Esophagus squamous epithelium (tissue), 5 donors: ENCODE measurements at places on chromosomes 11 and 22. TPM values are rescaled to one million over a fixed set of nuclear protein-coding genes. Genes with fewer than 3 reads are reported as not detected.

DNA sequence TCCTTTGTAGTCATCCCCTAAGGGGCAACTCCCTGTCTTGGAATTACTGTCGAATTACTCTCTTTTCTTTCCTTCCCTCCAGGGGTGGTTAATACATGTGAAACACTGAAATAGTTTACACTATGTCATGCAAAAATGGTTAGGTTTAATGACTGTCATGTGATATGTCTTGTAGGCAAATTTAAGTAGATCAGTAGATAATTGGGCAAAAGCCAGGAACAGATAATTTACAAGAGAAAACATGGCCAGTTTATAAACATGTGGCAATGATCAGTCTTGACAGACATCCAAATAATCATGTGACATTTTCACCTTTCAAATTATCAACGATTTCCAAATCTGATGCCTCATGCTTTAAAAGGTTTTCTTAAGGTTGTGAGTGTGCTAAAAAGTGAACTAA, 3.9 kb downstream of the VWA5A start:
- no peak for DNase-seq

DNA sequence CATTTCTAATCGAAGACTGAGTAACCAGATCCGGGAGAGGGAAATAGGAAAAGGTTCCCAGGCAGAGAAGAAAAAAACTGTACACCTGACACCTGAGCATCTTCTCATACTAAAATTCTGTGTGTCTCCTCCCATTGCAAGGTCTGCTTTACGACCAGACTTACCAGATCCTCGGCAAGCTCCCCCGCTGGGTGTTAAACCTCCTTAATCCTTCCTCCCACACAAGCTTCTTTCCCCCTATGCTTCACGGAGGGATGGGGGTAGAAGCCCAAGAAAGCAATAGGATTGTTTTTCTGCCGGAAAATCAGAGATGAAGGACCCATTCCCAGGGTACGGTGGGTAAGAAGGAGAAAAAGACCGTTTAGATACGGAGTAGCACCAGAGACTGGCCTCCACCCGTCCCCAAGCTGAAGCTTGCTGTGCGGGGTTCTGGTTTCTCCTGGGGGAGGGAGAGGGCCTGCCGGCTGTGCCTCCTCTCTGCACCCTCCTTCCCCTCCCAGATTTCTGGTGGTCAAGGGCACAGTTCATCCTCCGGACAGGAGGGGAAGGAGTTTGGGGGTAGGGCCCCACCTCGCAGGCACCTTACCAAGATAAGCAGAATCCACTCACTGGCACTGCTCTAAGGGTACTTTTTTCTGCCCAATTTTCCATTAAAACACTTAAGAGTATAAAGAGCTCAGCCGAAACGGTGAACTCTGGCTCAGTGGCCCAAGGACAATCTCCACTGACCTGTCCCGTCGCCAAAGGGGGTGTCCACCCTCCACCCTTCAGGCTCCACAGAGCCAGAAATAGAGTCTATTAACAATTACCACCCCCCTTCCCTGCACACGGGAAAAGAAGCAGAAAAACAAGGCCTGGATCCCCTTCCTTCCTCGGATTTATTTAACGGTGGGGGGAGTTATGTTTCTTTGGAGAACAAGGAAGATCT, 1.2 kb downstream of the TOB2 start:
- no peak for DNase-seq

- no peak for DNase-seq
Observed at GRCh38 chr22:35547987-35548721, 7.5 kb downstream of the RASD2 start.

DNA sequence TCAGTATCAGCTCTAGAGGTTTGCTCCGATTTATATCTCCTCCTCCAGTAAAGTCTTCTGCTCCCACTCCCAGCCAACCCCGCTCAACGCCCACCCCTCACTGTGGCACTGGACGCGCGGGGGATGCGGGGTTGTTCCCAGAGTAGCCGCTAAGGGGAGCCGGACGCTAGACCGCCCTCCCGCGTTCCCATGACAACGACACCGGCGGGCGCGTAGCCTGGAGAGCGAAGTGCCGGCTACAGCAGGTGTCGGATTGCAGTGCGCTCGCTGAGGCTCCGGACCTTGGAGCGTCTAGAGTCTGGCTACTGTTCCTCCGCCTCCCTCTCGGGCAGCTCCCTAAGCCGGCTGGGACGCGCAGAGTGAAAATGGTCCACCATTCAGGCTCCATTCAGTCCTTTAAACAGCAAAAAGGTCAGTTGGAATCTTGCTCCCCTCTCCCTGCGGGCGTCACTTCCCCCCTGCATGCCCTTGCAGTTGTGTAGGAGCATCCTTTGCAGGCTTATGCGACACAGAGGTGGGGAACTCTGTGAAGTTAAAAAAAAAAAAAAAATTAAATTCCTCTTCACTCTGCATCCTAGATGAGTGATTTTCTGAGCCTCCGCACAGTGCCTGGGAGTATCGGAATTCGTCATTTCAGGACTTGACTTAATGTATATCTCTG, at the start of gene ANO3:
ANO3 (plus strand) TSS at position 220 of the 661 bp plus-strand sequence; CDS start at position 366, 146 bp downstream.
- DNase-seq = no peak

DNA sequence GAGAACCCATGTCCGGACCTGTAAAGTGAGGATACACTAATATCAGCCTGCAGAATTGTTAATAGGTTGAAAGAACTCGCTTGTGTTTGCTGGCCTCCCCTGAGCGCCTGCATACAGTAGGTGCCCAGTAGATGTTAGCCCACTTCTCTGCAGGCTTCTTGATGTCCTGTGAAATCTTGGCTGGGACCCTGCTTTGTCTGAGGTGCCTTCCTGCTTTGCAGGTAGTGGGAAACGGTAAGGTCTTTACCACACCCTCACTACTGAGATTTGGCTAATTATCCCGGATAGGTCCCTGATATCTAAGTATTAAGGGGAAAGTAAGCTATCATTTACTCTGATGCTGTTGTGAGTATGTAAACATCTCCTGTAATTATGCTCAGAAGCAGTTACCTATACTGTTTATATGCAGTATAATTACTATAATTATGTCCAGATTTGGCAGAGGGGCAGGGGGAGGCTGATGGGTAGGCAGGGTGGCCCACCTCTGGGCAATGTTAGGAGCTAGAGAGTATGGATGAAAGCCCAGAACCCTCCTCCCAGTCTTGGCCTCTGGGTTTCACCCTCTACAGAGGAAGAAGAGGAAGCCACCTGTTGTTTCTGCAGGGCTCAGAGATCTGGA, 1.2 kb upstream of the ARRB1 start:
- no peak for DNase-seq

Gene MS4A8
- total RNA-seq = not detected

Gene UBQLNL
- 0.27 TPM for total RNA-seq

Gene VPS37C
- 17.8 TPM for total RNA-seq

Gene FAU
- 488 TPM for total RNA-seq

Gene ENTHD1
- total RNA-seq = not detected

Gene SYNGR1
- 24.2 TPM for total RNA-seq

Gene CCDC15
- 3.0 TPM for total RNA-seq
